ENCODE measurements at places on chromosomes 12 and 14. TPM values are rescaled to one million over a fixed set of nuclear protein-coding genes. Genes with fewer than 3 reads are reported as not detected.

SYCP3 gene
- total RNA-seq, result not detected

DNA sequence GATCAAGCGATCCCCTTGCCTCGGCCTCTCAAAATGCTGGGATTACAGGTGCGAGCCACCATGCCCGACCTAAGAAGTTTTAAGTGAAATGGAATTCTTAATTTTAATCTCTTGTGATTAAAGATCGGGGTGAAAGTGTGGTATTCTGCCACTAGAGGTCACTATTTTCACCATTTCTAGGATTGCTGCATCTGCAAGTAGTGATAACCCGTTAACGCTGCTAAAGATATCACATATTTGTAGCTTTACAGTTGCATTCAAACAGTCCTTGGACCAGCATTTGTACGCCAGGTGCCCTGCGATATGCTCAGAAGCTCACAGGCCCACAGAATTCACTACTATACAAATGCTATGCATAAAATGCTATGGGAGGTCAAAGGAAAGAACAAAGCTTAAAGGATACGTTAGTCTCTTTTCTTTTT lies 19.3 kb downstream of the CCDC62 start:
- H3K4me1 ChIP-seq, result no peaks in the 10 kb centered on the region
- no peaks in the 10 kb centered on the region for H3K36me3 ChIP-seq
- no peaks in the 10 kb centered on the region for H3K27me3 ChIP-seq
- peak; percentile 11 for DNase-seq

- no peaks in the 10 kb centered on the region for H3K27me3 ChIP-seq
- H3K4me1 ChIP-seq, result peaks cover 27% of the 10 kb centered on the region
- H3K4me3 ChIP-seq, result no peak overlapping the region
- H3K36me3 ChIP-seq, result peaks cover 14% of the 10 kb centered on the region
Observed at GRCh38 chr14:31566456-31566855, 5.3 kb downstream of the NUBPL start.

DNA sequence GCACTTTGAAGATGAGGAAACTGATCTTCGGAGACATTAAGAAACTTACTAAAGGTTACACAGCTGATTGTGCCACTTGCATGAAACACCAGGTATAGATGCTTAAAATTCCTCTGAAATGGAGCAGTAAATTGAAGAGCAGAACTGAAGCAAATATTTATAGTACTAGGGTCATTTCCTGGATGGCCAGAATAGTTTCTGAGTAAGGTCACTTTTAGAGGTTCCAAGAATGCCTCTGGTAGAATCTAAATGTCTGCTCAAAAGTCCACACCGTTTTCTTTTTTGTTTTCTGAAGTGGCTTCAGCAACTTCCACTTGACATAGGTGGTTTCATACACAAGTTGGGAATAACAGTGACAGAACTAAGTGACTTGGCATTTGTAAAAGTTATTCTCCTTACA lies 19.4 kb downstream of the TPH2 start:
- H3K4me3 ChIP-seq, result no peak overlapping the region
- no peak for DNase-seq
- peaks cover 16% of the 10 kb centered on the region for H3K27me3 ChIP-seq
- H3K4me1 ChIP-seq, result no peaks in the 10 kb centered on the region
- H3K36me3 ChIP-seq, result no peaks in the 10 kb centered on the region
- no peak overlapping the region for H3K27ac ChIP-seq

IL31 gene
- not detected for total RNA-seq

PLA2G1B gene
- not detected for total RNA-seq

DNA sequence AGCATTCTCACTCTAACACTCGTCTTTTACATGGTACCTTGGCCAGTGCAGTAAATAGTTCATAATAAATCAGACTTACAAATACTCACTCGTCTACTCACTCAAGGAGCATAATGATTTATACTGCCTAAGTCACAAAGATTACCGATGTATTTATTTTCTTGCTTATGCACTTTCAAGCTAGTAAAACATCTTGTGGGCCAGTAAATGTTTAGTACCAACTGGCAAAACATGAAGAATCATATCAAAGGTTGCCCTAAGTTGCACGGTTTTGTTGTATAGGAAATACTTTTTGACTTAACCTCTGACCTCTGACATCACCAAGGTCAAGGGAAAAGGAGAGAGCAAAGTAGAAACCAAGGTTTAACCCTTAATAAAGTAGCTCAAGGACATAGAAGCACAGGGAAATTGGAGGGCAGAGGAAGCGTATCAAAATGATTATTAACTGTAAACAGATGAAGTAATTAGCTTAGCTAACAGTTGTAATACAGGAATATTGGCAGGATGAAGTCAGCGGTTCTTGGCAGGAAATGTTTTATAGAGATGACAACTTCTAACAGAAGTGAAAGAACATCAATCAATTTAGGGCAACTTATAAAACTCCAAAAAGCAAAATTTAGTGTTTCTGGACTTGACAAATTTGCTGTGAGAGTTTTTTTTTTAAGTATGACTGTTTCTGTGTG lies 131.9 kb downstream of the HMGA2 start:
- DNase-seq, result no peak
- no peak overlapping the region for H3K4me3 ChIP-seq
- peaks cover 4% of the 10 kb centered on the region for H3K4me1 ChIP-seq
- no peak overlapping the region for H3K27ac ChIP-seq

KIF26A gene
- 0.07 TPM for total RNA-seq

TAS2R7 gene
- not detected for total RNA-seq

- H3K27me3 ChIP-seq, result no peaks in the 10 kb centered on the region
- peaks cover 23% of the 10 kb centered on the region for H3K4me1 ChIP-seq
- no peak for DNase-seq
- H3K4me3 ChIP-seq, result no peak overlapping the region
- H3K36me3 ChIP-seq, result no peaks in the 10 kb centered on the region
Observed at GRCh38 chr12:123487428-123487827, 29.5 kb downstream of the SNRNP35 start.

DNA sequence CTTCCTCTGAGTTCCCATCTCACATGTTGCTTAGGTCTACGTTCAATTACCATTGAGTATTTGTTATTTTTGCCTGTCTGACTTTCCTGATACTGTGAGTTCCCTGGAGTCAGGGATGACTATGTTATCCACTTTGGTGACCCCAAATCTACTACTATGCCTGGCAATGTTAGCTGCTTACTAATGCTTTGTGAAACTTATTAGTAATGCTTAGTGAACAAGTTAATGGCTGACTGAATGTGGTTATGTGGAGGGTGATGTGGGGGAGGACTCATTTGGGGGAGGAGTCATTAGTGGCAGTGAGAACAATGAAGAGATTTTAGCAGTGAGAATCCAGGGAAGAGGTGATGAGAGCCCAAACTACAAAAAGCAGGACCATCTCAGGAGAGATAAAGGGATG lies 121.6 kb downstream of the KTN1 start:
- H3K4me1 ChIP-seq, result no peaks in the 10 kb centered on the region
- H3K27me3 ChIP-seq, result no peaks in the 10 kb centered on the region
- H3K27ac ChIP-seq, result no peak overlapping the region
- H3K4me3 ChIP-seq, result no peak overlapping the region

- H3K27ac ChIP-seq, result no peak overlapping the region
- H3K4me1 ChIP-seq, result peaks cover 25% of the 10 kb centered on the region
- H3K36me3 ChIP-seq, result peaks cover 3% of the 10 kb centered on the region
- no peaks in the 10 kb centered on the region for H3K27me3 ChIP-seq
Observed at GRCh38 chr12:66941150-66941549, 262.3 kb upstream of the GRIP1 start.

OXA1L gene
- total RNA-seq, result 152 TPM

- DNase-seq, result no peak
- no peaks in the 10 kb centered on the region for H3K36me3 ChIP-seq
- H3K4me3 ChIP-seq, result no peak overlapping the region
- H3K27me3 ChIP-seq, result peaks cover 5% of the 10 kb centered on the region
- H3K27ac ChIP-seq, result no peak overlapping the region
Observed at GRCh38 chr12:10197879-10198278, 14.8 kb upstream of the GABARAPL1 start.

GRCh38 chr14:98240376-98240775 lies 1031.6 kb downstream of the BCL11B start:
- H3K36me3 ChIP-seq, result no peaks in the 10 kb centered on the region
- peaks cover 28% of the 10 kb centered on the region for H3K4me1 ChIP-seq
- no peak overlapping the region for H3K4me3 ChIP-seq
- no peaks in the 10 kb centered on the region for H3K27me3 ChIP-seq
- no peak overlapping the region for H3K27ac ChIP-seq

- no peak for DNase-seq
- peaks cover 12% of the 10 kb centered on the region for H3K36me3 ChIP-seq
- no peaks in the 10 kb centered on the region for H3K27me3 ChIP-seq
- H3K4me1 ChIP-seq, result peaks cover 29% of the 10 kb centered on the region
- H3K4me3 ChIP-seq, result no peak overlapping the region
Observed at GRCh38 chr12:50419112-50419909, 18.6 kb downstream of the LARP4 start.

- DNase-seq, result peak; percentile 74
- peaks cover 3% of the 10 kb centered on the region for H3K36me3 ChIP-seq
- peaks cover 51% of the 10 kb centered on the region for H3K4me1 ChIP-seq
- peak overlapping the region; percentile 64 for H3K27ac ChIP-seq
- H3K27me3 ChIP-seq, result no peaks in the 10 kb centered on the region
Observed at GRCh38 chr12:67698672-67699581, 50.4 kb downstream of the DYRK2 start.

DPPA3 gene
- total RNA-seq, result not detected

SRRM4 gene
- total RNA-seq, result not detected

MMP17 gene
- not detected for total RNA-seq

GRCh38 chr12:130198663-130199060 lies 36.4 kb downstream of the FZD10 start:
- H3K27me3 ChIP-seq, result peaks cover 8% of the 10 kb centered on the region
- H3K4me3 ChIP-seq, result no peak overlapping the region
- no peak for DNase-seq
- H3K4me1 ChIP-seq, result no peaks in the 10 kb centered on the region

DNA sequence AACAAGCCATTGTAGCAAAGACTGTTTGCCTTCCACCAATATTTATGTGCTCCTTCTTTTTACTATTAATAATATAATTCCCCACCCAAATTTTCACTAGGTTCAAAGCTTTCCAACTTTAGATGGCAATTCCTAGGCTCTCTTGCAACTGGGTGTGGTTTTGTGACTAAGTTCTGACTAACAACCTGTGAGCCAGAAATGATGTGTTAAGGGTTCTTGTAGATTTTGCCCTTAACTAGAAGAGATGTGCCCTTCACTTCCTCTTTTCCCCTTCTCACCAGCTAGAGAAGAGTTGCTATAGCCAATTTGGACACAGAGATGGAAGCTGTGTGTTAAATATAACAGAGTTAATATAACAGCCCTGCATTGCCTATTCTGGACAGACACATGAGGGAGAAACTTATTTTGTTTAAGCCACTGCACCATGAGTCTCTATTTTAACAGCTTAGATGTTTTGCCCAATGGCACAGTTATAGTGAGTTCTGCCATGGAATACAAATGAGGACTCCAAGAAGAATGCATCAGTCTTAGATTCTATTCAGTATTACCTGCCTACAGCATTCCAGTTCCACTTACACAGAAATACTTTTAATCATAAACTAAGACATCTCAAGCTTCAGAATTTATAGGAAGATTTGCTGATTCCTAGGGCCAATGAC lies 216.2 kb downstream of the DUSP6 start:
- H3K4me1 ChIP-seq, result peaks cover 22% of the 10 kb centered on the region
- DNase-seq, result peak; percentile 9
- no peaks in the 10 kb centered on the region for H3K27me3 ChIP-seq
- no peak overlapping the region for H3K4me3 ChIP-seq
- no peak overlapping the region for H3K27ac ChIP-seq

GRCh38 chr12:102871014-102871413 lies 46.0 kb downstream of the PAH start:
- H3K27me3 ChIP-seq, result peaks cover 4% of the 10 kb centered on the region
- no peaks in the 10 kb centered on the region for H3K4me1 ChIP-seq
- H3K36me3 ChIP-seq, result no peaks in the 10 kb centered on the region
- no peak overlapping the region for H3K4me3 ChIP-seq
- H3K27ac ChIP-seq, result no peak overlapping the region

GRCh38 chr12:48489012-48489411 lies 6.7 kb downstream of the C12orf54 start:
- H3K4me3 ChIP-seq, result no peak overlapping the region
- DNase-seq, result no peak
- no peak overlapping the region for H3K27ac ChIP-seq
- peaks cover 4% of the 10 kb centered on the region for H3K4me1 ChIP-seq

DNA sequence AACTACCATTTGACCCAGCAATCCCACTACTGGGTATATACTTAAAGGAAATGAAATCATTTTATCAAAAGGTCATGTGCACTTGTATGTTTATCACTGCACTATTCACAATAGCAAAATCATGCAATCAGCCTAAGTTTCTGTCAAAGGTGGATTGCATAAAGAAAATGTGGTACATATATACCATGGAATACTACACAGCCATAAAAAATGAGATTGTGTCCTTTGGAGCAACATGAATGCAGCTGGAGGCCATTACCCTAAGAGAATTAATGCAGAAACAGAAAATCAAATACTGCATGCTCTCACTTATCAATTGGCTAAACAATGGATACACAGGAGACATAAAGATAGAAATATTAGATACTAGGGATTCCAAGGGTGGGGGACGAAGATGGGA lies 27.4 kb downstream of the MED6 start:
- no peaks in the 10 kb centered on the region for H3K27me3 ChIP-seq
- peaks cover 48% of the 10 kb centered on the region for H3K36me3 ChIP-seq
- H3K27ac ChIP-seq, result no peak overlapping the region
- no peak for DNase-seq
- H3K4me1 ChIP-seq, result peaks cover 18% of the 10 kb centered on the region
- H3K4me3 ChIP-seq, result no peak overlapping the region

MYL2 gene
- total RNA-seq, result not detected

MORN3 gene
- total RNA-seq, result 2.9 TPM

TBX5 gene
- total RNA-seq, result not detected

GRCh38 chr12:53722450-53723041 lies 4.7 kb downstream of the CALCOCO1 start:
- no peaks in the 10 kb centered on the region for H3K27me3 ChIP-seq
- H3K4me3 ChIP-seq, result no peak overlapping the region
- no peak for DNase-seq
- H3K27ac ChIP-seq, result no peak overlapping the region
- H3K36me3 ChIP-seq, result peaks cover 2% of the 10 kb centered on the region

DNA sequence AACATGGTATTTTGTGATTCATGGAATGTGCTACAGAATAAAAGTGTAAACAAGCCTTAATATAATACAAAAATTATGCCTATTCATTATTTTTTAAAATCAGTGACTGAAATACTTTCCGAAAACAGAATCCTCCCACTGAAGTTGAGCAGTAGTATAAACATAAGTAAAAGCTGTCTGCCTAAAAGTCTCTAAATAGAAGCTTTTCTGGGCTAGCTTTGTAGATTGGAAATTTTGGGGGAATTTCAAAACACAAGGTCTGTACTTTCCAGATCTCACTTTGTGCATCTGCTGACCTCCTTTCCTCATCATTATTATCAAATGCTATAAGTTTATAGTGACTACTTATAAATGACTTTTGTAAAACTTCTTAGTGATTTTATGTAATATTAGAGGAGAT lies 80.4 kb upstream of the TRHDE start:
- no peaks in the 10 kb centered on the region for H3K4me1 ChIP-seq
- no peak overlapping the region for H3K4me3 ChIP-seq
- peaks cover under 1% of the 10 kb centered on the region for H3K36me3 ChIP-seq
- H3K27ac ChIP-seq, result no peak overlapping the region
- no peaks in the 10 kb centered on the region for H3K27me3 ChIP-seq

DNA sequence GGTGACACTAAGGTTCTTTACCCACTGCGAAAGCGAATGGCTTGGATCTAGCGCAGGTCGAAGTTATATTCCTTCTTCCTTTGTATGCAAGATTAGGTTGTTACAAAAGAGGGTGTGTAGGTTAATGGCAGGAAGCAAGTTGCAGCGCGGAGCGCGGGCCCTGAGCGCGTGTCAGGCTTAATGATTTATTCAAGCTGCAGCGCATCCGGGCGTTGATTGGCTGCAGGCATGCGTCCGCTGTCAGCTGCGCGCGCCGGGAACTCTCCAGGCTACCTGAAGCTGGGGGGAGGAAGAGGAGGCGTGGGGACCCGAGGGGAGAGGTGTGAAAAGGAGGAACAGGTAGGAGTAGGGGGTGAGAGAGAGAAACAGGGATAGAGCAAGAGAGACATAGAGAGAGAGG lies 7.4 kb downstream of the ASCL1 start:
- no peak overlapping the region for H3K27ac ChIP-seq
- H3K36me3 ChIP-seq, result peaks cover 1% of the 10 kb centered on the region
- peak overlapping the region; percentile 70 for H3K4me3 ChIP-seq
- peaks cover 79% of the 10 kb centered on the region for H3K27me3 ChIP-seq

Data from activated naive CD4-positive, alpha-beta T cell treated with anti-CD3 and anti-CD28 coated beads for 36 hours (primary cell).